ENCODE measurements at places on chromosomes 13 and 19.

DNA sequence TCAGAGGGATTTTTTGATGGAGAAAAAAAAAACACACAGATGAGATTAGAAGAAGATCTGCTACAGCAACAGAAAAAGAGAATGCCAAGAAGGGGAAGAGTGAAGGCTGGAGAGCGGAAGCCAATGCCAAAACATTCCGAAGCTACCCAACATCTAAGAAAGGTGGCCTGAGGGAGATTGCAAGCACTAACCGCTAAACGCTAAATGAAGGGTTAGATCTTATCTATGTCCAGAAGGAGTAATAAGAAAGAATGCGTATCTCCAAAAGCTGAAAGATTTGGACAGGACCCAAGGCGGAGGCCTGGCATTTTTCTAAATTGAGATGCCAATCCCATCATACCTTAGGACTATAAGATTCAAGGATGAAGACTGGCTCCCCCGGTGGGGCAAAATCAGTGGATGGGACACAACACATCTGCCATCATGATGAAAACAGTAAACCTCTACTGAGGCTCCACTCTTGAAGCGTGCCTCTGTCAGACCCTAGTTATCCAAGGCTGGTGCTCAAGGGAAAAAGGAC, 15.6 kb upstream of the HMGB1 start:
- no peak for DNase-seq

DNA sequence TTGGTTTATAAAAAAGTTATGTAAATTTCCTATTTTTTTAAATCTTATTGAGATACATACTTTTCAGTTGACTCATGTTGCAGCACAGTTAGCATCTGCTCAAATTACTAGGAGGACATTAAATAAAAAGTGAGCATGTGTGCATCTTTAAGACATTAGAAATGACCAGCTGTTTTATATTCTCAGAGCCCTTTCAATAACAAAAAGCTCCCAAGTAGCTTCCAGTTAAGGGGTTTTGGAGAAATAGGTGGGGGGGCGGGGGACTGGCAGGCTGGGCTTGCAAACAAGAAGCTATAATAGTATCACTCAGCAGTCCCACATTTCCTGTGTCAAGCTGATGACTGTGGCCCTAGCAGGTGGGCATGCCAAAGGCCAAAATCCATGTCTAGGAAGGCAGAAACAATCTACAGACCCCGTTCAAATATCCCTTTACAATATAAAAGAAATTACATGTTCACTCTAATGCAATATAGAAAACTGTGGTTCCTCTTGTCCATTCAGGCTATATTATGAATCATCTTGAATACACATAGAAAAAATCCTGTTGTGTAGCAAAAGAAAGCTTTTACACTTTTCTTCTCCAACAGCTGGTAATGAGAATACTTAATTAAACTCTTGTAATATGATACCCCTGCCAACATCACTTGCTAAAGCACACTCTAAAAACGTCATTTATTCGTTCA, 1713.2 kb upstream of the SLC10A2 start:
- DNase-seq: no peak

DNA sequence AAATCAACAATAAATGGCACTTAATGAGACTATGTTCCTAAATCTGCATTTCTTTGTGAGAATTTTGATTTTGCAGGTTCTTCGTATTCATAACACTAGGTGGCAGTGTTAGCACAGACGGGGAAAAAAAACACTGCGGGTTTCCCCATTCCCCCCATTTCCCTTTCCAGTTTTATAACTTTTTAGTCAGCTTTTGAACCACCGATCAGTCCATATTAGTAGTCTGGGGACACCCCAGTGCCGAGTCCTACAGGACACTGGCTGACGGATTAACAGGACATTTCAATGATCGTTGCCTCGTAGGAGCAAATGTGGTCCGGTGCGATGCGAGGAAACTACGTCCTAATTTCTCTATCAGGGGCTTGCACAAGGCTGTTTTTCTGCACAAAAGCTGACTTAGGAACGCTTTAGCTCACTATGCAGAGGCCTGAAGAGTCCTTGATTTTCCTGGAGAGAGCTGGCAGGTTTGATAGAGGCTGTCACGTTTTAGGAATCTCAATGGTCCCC, 234.3 kb downstream of the LMO7 start:
- DNase-seq: no peak

DNA sequence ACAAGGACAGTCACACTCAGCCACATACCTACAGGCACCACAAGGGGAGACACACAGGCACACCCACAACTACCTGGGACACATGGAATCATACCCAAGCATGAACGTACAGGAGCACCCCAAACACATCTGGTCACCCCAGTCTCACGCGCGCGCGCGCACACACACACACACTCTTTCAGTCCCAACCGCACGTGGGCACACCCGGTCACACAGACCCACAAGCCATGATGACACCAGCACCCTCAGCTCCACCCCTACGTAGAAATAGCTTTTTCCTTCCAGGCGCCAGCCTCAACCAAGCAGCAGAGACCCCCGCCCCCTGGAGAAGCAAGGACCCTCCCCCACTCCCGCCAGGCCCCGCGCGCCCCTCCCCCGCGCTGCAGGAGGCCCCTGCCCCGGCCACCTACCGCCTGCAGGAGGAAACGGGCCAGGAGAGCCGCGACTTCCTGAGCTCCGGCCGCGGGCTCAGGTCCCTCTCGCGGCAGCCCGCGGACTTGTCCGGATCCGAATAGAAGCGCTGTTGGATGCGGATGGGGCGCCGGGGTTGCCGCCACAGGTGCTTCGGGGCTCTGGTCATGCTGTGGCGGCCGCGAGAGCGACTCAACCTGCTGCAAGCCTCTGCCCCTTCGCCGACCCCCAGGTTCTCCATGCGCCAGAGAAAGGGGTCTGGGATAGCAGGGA, 6.4 kb upstream of the PDE4C start:
- no peak for DNase-seq

GRCh38 chr19:7865262-7865911, 8.8 kb downstream of the PRR36 start:
- DNase-seq: no peak

- DNase-seq: no peak
Observed at GRCh38 chr19:15251010-15251748, 18.9 kb upstream of the EPHX3 start.

- DNase-seq: no peak
Observed at GRCh38 chr19:40908976-40909375, 26.9 kb upstream of the CYP2A7 start.

- no peak for DNase-seq
Observed at GRCh38 chr13:108427355-108427754, 157.8 kb downstream of the TNFSF13B start.

DNA sequence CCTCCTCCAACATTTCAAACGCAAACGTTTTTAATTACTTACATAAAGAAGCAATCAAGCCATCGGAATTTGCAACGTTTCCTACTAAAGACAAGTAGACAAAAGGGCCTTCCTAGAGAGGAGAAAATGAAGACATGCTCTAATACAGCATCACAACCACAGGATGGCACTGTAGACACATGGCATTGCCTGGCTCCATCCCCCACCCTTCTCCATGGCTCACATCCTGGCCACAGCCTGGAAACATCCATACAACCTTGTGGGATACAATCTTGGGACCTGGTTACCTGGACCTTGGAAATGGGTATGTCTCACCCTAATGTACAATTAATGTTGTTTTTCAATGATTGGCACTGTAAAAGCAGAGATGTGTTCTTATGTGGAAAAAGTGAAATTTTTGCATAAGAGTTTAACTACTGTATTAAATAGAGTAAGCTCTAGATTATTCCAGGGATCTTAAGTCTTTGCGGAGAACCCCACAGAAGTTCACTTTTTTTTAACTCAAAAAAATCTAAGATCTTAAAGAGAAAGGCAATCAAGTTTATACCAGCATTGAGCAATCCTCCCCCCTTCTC, 21.5 kb downstream of the EBPL start:
- DNase-seq: no peak

DNA sequence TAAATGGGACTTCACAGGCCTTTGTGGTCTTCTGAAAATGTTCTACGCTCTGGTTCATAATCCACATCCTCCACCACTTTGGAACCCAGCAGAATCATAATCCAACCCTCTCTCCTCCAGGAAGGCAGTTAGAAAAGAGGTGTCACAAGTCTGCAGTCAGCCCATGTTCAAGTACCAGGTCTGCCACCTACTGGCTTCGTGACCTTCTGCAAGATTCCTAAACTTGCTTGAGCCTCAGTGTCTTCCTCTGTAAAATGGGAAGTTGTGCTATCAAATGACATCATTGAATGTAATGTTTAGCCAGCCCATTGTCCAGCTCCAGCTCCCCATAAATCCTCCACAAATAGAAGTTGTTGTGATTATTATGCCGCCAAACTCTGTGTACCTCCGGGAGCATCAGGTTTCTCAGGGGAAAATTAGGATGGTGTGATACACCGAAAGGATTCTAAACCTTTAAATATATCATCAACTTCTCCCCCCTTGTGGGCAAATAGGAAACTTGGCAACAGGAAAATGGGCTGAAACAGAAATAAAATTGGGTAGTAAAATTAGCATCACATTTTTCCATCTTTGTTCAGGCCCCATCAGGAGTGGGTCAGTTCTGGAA, 109.7 kb downstream of the NUFIP1 start:
- DNase-seq: no peak

GRCh38 chr19:9793071-9793591, 24.6 kb upstream of the ZNF846 start:
- DNase-seq: peak; percentile 56

DNA sequence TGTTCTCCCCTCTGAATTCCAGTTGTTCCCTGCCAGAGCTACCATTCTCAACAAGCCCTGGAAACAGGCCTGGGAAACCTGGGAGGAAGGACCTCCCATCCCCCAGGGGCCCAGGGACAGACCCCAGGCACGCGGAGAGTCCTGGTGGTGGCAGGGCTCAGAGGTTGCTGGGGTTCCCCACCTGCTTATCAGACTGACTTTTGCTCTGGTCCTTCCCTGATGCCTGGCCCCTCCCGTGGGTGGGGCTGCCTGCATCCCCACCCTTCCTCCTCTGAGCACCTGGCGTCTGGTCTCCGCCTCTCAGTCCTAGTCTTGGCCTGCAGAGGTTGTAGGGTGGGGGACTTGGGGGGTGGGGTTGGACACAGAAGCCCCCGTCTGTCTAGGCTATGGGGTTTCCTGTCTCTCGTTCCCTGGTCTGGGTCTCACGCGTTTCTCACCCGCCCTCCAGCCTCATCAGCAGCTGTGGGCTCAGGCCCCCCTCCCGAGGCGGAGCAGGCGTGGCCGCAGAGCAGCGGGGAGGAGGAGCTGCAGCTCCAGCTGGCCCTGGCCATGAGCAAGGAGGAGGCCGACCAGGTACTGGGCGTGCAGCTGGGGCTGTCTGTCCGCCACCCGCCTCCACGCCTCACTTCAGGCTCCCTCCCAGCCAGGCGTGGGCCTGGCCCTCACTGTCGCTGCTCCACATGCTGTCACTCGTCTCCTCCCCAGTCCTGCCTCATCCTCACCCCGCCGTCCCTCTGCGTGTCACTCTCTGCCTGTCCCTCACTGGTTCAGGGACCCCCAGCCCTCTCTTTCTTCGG, 13.6 kb downstream of the EPN1 start:
- no peak for DNase-seq

- no peak for DNase-seq
Observed at GRCh38 chr19:33766623-33767022, 30.0 kb upstream of the KCTD15 start.

- DNase-seq: no peak
Observed at GRCh38 chr13:30923418-30923817, 9.0 kb upstream of the TEX26 start.

GRCh38 chr13:25766991-25767390, 284.8 kb downstream of the SHISA2 start:
- DNase-seq: no peak

DNA sequence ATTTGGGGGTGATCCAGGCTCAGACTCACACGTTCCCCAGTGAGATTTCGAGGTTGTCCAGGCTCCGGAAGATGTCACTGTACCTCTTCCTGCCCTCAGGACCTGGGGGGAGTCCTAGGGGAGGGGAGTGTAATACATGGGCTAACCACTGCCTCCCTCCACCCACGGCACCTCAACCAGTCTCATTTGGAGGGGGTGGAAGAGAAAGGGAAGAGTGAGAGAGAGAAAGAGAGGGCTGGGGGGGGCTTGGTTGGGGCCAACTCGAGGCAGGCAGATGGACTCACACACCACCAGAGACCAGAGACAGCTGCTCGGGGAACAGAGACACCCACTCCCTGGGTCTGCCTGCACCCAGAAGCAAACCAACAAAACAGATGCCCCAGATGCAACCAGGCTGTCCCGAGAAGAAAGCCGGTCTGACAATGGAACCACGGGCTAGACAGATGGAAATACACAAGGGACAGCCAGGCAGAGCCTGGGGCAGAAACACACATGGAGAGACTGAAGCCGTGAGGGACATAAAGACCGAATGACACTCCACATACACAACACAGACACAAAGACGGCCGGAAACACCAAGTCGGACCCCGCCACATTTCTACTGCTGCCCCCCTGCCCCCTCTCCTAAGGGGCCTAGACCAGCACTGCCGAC, 825 bp downstream of the GMIP start:
- DNase-seq: no peak

GRCh38 chr13:36907266-36907665, 12.8 kb downstream of the SMAD9 start:
- DNase-seq: no peak

Data from omental fat pad (tissue), 4 donors.